ENCODE measurements at places on chromosomes 7 and 10.

GRCh38 chr10:62050893-62051433 is 149.5 kb downstream of the ARID5B start:
- DNase-seq: peak; percentile 63

GRCh38 chr10:17026686-17027485 is 102.7 kb downstream of the CUBN start:
- DNase-seq: peak; percentile 55

DNA sequence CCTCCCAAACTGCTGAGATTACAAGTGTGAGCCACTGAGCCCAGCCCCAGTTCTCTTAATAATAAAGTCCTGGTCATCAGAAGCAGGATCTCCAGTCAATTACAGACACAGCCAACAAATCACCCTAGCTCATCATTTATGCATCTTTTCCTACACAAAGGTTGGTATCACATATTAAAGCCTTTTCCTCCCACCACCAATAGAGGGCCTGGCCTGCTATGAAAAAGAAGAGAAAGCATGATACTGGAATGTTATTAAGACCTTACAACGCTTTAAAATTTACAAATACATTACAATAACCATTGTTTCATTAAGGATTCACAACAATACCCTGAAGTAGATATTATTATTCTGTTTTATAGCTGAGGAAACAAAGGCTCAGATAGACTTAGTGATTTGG is 25.9 kb downstream of the VAX1 start:
- no peak for DNase-seq

DNA sequence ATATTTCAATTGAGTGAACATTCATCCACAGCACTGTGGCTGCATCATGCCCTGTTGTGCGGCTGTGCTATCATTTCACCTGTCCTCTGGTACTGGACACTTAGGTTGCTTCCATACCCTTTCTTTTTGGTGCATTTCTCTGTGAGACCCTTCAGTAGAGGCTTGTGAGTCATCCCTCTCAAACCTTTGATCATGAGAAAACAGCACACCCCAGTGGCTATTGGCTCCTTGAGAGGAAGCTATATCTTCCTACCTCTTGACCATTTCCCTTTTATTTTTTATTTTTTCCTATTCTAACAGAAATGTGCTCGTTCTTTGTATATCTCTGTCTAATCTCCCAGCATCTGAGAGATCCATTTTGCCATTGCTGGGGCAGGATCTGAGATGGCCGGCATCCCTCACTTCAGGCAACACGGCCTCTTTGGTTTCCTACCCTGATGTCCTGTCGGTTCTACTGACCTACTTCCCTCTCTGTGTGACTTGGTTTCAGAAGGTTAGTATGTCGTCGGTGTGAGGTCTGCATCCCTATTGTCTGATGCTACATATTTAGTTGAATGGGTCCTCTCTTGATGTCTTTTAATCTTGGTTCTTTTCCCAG is 23.8 kb upstream of the PIK3AP1 start:
- DNase-seq: no peak

DNA sequence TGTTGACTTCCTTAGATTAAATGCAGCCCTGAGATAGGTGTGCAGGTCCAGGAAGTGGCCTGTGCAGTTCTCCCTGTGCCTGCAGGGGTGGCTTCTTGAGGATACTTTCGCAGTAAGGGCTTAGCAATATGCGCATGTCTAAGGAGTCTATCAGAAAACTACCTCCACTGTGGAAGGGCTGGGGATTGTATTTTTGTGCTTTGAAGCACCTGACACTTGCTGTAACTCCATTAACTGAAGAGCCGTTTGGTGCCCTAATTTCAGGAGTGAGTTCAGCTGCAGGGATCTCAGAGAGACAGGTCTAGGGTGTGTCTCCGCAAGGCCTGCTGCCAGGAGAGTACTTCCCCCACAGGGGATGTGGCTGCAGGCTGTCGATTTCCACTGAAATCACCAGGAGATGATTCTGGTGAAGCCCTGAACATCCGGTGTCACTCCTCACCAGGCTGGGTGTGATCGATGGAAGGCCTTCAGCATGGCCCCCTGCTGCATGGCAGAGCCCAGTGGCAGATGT is 35.5 kb downstream of the IKZF1 start:
- DNase-seq: no peak

GRCh38 chr7:142194201-142194600 is 63.7 kb downstream of the PRSS58 start:
- DNase-seq: no peak

- DNase-seq: no peak
These were observed 4.4 kb upstream of the SND1 start for GRCh38 chr7:127647636-127648035.

DNA sequence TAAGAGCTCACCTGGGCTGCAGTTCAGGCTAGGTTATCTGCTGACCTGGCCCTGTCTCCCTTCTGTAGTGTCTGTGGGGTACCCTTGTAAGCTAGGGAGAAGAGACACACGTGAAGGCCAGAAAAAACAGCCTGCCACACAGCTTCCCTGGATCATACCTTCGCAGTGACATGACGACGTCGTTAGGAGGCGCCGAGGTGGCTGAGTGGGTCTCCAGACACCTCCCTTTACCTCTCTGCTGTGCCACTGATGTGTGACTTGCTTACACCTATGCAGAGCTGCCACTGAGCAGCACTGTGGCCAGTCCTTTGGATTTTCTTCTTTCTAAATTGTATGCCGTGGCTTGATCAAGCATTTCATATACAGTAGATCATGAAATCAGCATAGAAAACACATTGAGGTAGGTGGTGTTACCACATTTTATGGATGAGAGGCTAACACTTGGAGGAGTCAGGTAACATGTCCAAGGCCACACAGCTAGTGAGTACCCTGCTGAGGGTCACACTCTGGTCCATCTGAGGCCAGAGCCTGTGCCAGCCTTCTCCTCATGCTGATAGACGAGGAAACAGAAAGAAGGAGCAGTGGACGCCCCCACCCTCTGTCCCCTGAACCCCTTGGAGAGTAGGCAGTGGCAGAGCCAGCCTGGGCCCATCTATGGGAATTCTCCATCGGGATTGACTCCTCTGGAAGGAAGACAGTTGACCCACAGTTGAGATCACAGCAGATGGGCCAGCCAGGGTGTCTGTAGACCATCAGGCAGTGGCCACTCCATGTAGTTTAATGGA is 23.1 kb downstream of the HTRA1 start:
- no peak for DNase-seq

DNA sequence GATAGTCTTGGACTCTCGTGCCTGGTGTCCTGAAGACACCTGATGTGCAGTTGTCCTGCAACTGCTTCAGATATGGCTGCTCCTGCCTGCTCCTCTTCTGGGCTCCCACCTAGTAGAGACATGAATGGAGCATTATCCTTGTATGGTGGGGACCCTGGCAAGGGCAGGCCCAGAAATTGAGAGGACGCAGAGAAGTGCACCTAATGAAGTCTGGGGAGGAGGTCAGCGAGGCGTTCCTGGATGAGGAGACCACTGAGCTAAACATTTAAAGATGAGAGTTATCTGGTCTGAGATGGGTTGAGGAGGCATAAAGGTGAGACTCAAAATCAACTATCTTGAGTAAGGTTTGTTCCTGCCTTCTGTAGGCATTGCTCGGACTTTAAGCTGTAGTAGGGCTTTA is 66.3 kb downstream of the WDFY4 start:
- DNase-seq: no peak

DNA sequence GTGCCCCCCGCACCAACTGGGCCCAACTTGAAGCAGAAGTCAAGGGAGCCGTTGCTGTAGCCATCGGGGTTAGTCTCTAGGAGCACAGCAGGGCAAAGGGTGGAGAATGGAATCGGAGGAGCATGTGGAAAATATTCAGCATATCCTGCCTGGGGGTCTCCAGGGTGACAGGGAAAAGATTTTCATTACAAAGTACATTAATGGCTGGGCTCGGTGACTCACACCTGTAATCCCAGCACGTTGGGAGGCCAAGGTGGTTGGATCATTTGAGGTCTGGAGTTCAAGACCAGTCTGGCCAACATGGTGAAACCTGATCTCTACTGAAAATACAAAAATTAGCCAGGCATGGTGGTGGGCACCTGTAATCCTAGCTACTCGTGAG is 53.8 kb upstream of the ABLIM1 start:
- no peak for DNase-seq

DNA sequence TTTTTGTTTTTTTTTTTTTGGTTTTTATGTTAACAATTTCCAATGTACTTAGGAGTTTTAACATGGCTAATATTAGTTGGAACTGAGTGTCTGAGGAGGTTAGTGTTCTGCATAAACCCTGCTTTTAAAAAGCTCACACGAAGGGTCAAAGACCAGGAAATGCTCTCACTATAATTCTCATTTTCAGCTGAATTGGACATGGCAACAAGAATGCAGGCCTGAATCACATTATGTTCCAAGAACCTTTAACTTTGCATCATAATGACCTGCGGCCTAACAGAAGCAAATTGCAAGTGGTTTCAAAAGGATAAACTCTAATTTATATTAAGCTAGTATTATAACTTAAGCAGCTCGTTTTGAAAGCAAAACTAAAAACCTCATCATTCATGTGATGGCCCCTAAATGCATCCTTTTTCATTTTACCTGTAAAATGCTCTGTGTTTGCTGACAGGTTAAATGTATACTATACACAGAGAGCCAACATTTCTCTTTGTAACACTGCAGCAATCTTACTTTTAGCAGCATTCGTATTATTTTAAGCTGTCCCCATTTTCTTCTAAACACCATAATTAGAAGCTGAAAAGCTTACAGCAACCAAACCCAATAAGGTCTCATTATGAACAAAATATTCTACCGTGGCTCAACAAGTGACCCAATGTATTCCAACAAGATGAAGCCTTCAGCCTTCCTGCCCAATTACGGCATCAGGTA is 242.8 kb upstream of the SP4 start:
- no peak for DNase-seq

GRCh38 chr7:48337012-48337621 is 165.9 kb downstream of the ABCA13 start:
- DNase-seq: no peak

DNA sequence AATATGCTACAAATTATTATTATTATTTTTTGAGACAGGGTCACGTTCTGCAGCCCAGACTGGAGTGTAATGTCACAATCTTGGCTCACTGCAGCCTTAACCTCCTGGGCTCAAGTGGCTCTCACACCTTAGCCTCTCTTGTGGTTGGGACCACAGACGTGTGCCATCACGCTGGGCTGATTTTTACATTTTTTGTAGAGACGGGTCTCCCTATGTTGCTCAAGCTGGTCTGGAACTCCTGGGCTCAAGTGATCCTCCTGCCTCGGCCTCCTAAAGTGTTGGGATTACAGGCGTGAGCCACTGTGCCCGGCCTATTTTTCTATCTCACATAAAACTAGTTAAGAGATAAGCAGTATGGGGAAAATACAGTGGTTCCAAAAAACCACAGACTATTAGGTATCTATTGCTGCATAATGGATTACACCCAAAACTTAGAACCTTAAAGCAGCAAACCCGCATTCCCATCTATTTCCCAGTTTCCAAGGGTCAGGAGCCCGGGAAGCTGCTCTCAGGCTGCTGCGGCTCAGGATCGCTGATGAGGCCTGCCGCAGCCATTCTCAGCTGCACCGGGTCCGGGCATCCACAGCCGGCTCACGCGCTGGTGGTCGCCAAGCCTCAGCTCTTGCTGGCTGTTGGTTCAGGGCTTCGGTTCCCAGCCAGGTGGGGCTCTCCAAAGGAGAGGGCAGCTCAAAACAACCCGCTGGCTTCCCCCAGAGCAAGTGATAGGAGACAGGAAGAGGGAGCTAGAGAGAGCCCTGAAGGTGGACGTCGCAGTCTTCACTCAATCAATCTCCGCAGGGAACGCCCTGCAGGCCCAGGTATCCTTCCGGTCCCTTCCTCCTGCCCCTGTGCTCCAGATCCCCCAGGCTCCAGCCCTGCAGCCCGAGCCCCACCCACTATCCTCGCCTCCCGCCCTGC is 128.2 kb downstream of the UBE2H start:
- DNase-seq: no peak

- DNase-seq: no peak
These were observed 107.2 kb upstream of the STEAP1B start for GRCh38 chr7:22607180-22607579.

- no peak for DNase-seq
These were observed 47.5 kb downstream of the CARD11 start for GRCh38 chr7:2996141-2996540.

GRCh38 chr10:119687192-119688032 is 36.2 kb downstream of the BAG3 start:
- DNase-seq: no peak

- no peak for DNase-seq
These were observed 472.1 kb upstream of the IGFBP3 start for GRCh38 chr7:46393142-46393541.

DNA sequence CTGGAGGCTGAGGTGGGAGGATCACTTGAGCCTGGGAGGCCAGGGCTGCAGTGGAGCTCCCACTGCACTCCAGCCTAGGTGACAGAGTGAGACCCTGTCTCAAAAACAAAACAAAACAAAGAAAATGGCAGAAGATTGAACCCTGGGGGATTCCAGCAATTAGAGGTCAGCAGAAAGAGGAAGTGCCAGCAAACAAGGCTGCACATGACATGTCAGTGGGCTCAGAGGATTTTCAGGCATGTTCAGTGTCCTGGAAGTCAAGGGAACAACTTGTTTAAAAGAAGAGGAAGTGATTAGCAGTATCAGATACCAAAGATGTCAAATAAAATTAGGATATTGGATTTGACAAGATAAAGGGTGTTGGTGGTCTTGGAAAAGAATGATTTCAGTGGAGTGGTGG is 32.3 kb downstream of the RAB18 start:
- no peak for DNase-seq

DNA sequence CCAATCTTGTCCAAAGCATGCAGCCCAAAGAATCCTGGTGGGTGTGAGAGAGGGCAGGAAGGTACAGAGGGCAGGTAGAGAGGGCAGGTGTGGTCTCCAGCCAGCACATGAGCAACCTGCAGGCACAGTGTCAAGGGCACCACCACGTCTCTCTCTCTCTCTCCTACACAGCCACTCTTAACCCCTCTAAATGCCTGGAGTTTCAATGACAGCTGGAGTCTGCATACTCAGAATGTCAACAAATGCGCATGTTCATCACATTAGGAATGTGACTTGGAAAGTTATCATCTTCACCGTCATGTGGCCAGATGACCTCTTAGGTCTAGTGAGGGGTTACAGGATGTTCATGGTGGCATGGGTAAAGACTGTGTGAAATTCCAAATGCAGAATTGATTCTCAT is 456.8 kb downstream of the SORCS1 start:
- DNase-seq: no peak

DNA sequence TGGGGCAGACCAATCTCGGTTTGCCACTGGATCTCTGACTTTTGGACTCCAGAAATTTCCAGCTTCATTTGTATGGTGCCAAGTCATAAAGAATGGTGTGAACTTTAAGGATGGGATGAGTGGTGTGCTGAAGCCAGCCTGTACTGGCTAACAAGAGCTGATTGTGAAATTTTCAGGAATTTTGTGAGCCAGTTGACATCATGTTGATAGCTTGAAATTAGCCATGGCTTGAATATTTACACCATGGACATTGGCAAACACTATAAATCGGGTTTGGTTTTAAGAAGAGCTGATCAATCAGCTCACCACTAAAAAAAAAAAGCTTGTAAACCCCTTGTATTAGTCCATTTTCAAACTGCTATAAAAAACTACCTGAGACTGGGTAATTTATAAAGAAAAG is 14.1 kb upstream of the MYH16 start:
- DNase-seq: no peak
